ENCODE measurements at places on chromosomes 16 and 17. TPM values are rescaled to one million over a fixed set of nuclear protein-coding genes. Genes with fewer than 3 reads are reported as not detected.

The MAP2K4 gene
- total RNA-seq = 30.2 TPM

- DNase-seq = no peak
These were observed 2.0 kb upstream of the KRTAP16-1 start for GRCh38 chr17:41311111-41311510.

DNA sequence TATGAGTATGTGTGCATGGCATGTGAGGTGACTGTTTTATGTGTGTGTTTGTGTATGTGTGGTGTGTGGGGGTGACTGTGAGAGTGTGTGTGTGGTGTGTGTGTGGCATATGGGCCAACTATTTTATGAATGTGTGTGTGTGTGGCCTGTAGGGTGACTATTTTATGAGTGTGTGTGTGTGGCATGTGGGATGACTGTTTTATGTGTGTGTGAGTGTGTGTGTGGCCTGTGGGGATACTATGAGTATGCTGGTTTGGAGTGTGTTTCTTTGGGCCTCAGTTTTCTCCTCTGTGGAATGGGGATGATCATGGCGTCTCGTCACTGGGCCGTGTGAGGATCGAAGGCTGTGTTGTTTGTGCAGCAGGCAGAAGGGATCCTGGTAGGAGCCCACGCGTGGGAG lies 152.1 kb upstream of the PLCG2 start:
- no peak for DNase-seq

The CBFB gene
- total RNA-seq = 24.2 TPM

GRCh38 chr16:56945847-56946527 lies 14.0 kb downstream of the HERPUD1 start:
- no peak for DNase-seq

DNA sequence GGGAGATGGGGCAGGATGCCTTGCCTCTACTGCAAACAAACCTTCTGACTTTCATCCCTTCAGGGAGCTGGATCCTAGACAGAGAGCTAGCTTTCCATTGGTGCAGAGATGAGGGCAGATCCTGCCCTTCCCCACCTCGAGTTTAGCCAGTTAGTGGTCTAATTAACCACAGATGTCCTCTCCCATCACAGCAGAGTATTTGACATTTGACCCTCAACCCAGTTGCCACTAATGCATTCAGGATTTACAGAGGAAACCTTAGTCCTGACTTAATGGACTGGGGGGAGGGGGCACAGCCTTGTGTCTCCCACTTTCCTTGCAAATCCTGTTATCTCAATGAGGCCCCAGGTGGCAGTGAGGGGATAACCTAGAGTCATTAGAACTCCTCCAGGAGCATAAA lies 10.2 kb downstream of the PIP4K2B start:
- DNase-seq = no peak
